Activated naive CD4-positive, alpha-beta T cell treated with anti-CD3 and anti-CD28 coated beads for 36 hours (primary cell): ENCODE measurements at places on chromosomes 3 and 15. TPM values are rescaled to one million over a fixed set of nuclear protein-coding genes. Genes with fewer than 3 reads are reported as not detected.

GRCh38 chr3:64251019-64251418 lies 25.8 kb upstream of the PRICKLE2 start:
- no peaks in the 10 kb centered on the region for H3K36me3 ChIP-seq
- H3K4me3 ChIP-seq: no peak overlapping the region
- no peaks in the 10 kb centered on the region for H3K4me1 ChIP-seq
- no peak for DNase-seq
- H3K27me3 ChIP-seq: no peaks in the 10 kb centered on the region

DNA sequence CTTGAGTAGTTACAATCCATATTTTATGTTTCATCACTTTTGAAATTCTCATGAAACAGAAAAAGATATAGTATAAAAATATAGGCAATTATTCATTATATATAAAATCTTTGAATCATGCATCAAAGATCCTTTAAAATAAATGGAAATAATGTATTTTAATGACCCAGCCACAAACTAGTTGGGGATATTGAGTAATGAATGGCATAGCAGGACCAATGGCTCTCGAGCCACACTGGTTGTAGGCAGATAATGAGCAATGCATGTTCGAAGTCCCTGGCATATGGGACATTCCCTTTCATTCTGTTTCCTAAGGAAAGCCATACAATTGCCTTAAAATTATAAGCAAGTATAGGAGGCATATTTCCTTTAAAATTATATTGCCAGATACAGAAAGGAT lies 107.4 kb upstream of the IL12A start:
- no peaks in the 10 kb centered on the region for H3K4me1 ChIP-seq
- no peak overlapping the region for H3K27ac ChIP-seq
- no peak for DNase-seq
- no peaks in the 10 kb centered on the region for H3K36me3 ChIP-seq

DNA sequence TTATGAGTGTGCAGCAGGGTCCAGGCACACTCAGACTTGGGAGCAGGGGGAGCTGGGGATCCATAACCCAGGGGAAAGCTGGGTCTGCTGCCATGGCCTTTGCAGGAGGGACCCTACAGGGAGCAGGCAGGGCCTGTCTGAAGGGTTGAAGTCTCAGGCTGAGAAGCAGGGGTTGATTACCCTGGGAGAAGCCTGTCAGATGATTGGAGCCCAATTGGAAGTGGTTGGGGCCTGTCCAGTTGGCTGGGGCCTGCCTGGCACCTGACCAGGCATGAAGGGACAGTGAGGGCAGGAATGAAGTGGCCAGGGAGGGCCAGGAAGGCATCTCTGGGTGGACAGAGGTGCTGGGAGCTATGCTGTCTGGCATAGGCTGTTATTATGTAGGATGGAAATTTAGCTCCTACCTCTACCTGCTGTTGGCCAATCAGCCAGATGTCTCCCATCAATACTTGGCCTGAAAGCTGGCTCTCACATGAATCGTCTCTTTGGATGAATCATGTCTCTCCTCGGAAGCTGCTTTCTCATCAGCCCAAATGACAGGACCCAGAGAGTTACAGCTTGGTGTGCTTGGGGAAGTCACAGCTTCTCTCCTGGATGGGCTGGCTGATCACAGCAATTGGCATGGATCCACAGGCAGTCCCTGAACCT lies 27.4 kb upstream of the SLCO2A1 start:
- DNase-seq: no peak
- H3K27ac ChIP-seq: no peak overlapping the region
- H3K36me3 ChIP-seq: no peaks in the 10 kb centered on the region
- H3K4me3 ChIP-seq: no peak overlapping the region
- no peaks in the 10 kb centered on the region for H3K4me1 ChIP-seq

DNA sequence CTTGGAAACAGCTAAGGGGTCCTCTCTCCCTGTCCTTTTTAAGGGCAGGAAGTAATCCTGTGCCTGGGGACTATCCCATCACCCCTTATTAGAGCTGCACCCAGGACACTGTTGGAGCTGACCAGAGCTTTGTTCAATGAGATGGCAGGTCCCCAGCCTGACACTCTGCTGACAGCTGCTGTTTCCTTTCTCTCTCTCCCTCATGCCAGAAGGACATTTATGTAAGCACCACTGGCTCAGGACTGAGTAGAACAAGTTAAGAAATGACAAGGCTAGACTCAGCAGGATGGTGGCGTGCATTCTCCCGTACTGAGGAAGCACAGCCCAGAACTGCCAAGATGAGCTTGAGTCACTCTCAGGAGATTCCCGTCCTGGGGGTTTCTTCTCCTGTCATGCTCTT lies 17.3 kb downstream of the GJD2 start:
- H3K4me3 ChIP-seq: no peak overlapping the region
- H3K4me1 ChIP-seq: no peaks in the 10 kb centered on the region
- peaks cover 26% of the 10 kb centered on the region for H3K27me3 ChIP-seq
- H3K27ac ChIP-seq: no peak overlapping the region

GRCh38 chr15:76470691-76471090 lies 134.1 kb downstream of the ISL2 start:
- no peak overlapping the region for H3K27ac ChIP-seq
- H3K27me3 ChIP-seq: no peaks in the 10 kb centered on the region
- DNase-seq: no peak
- no peak overlapping the region for H3K4me3 ChIP-seq
- H3K4me1 ChIP-seq: no peaks in the 10 kb centered on the region

Gene MUC13
- not detected for total RNA-seq

- no peaks in the 10 kb centered on the region for H3K27me3 ChIP-seq
- no peak overlapping the region for H3K27ac ChIP-seq
- H3K4me1 ChIP-seq: peaks cover 61% of the 10 kb centered on the region
- H3K4me3 ChIP-seq: no peak overlapping the region
Measured at GRCh38 chr3:41202834-41203345, 3.6 kb downstream of the CTNNB1 start.

Gene GALNT15
- not detected for total RNA-seq

DNA sequence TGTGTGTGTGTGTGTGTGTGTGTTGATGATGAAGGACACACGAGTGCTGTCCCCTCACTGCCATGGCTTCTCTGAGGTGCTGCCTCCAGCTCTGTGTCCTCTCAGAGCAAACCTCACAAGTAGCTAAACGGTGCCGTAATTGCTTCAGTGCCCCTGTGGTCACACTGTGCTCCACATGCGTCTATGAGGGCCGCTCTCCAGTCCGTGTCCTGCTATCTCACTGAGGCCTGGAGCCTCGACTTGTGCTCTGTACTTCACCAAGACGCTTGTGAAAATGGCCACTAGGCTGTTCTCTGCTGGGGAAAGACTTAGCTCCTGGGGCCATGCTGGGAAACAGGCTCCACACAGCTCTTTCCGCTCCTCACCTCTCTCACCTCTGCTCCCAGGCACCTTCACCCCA lies 65.4 kb upstream of the CGNL1 start:
- no peak overlapping the region for H3K4me3 ChIP-seq
- H3K27me3 ChIP-seq: peaks cover 5% of the 10 kb centered on the region
- DNase-seq: no peak
- H3K4me1 ChIP-seq: peaks cover 3% of the 10 kb centered on the region
- H3K36me3 ChIP-seq: no peaks in the 10 kb centered on the region

GRCh38 chr15:68145706-68146105 lies 59.4 kb downstream of the CALML4 start:
- peaks cover 10% of the 10 kb centered on the region for H3K36me3 ChIP-seq
- no peak overlapping the region for H3K4me3 ChIP-seq
- H3K27me3 ChIP-seq: no peaks in the 10 kb centered on the region
- DNase-seq: no peak
- peaks cover 13% of the 10 kb centered on the region for H3K4me1 ChIP-seq

Gene IL5RA
- total RNA-seq: not detected

- H3K4me1 ChIP-seq: no peaks in the 10 kb centered on the region
- no peak overlapping the region for H3K27ac ChIP-seq
- DNase-seq: no peak
- H3K27me3 ChIP-seq: peaks cover 17% of the 10 kb centered on the region
Measured at GRCh38 chr15:79171320-79172031, 80.9 kb upstream of the RASGRF1 start.

- H3K4me3 ChIP-seq: no peak overlapping the region
- H3K27me3 ChIP-seq: peaks cover 18% of the 10 kb centered on the region
- peaks cover 10% of the 10 kb centered on the region for H3K4me1 ChIP-seq
Measured at GRCh38 chr15:22952796-22953579, 27.2 kb downstream of the CYFIP1 start.

DNA sequence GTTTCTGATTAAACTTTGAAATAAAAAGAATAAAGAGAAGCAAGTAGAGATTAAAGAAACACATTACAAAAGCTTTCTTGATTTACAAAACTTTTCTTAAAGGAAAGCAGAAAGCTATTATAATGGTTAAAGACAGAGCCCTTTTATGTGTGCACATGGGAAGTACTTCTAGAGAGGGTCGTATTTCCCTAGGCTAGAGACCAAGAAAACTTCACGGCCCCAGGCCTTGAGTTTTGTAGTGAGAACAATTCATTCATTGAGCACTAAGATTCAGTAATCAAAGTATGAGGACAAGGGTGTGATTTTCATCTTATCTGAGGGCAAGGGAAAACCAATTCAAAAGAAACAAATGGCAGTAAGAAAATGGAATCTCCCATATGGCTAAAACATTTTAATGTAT lies 854.1 kb downstream of the ROBO1 start:
- H3K36me3 ChIP-seq: no peaks in the 10 kb centered on the region
- H3K27me3 ChIP-seq: no peaks in the 10 kb centered on the region
- H3K4me3 ChIP-seq: no peak overlapping the region
- no peak for DNase-seq
- H3K4me1 ChIP-seq: no peaks in the 10 kb centered on the region

DNA sequence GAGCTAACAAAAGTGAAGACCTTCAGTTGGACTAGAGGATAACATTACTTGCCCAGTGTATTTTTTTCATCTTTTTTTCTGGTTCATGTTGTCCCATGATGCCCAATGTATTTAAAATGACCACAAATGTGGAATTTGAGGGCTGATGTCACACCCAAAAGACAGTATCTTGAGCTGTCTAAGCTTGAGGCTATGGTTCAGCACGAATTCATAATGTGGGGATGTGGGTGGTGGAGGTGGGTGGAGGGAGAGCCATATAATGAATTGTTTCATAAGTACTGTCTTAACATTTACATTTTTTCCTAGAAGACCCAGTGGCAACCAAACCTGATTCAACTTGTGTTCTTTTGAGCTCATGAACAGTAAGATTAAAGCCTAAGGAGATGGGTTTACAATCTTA lies 37.5 kb downstream of the CHAC1 start:
- peaks cover 35% of the 10 kb centered on the region for H3K36me3 ChIP-seq
- H3K4me1 ChIP-seq: peaks cover 15% of the 10 kb centered on the region
- no peak overlapping the region for H3K27ac ChIP-seq
- no peaks in the 10 kb centered on the region for H3K27me3 ChIP-seq
- H3K4me3 ChIP-seq: no peak overlapping the region

DNA sequence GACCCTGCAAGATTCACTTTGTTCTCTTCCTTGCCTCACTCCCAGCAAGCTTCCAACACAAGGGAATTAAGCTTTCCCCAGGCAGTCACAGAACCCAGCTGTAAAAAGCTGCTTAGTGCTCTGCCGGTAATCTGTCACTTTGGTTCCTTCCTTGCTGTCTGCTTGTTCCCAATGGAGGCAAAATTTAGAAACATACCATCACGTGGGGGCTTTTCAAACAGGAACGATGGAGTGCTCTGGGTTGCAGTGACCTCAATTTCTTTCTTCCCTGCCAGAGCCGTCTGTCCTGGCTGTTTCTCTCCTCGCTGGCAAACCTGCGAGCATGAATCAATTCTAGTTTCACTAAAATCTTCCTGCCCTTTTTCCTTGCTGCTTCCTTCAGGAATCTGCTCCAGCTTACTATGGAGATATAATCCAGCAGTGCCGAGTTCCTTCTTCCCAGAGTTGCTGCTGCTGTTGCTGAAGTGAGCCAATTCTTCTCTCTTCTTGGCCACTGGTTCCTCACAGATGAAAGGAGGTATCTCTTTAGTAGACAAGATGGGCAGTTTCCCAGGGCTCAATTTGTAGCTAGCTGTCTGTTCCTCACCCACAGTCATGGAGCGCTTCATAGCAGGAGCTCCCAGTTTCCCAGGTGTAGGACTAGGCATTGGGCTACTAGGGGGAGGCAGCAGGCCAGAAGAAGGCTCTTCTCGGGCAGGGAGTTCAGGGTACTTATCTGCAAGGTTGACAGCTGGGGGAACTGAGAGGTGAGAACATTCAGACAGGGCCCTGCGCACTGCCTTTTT lies 88.1 kb downstream of the DHX30 start:
- H3K4me1 ChIP-seq: no peaks in the 10 kb centered on the region
- DNase-seq: no peak
- no peaks in the 10 kb centered on the region for H3K27me3 ChIP-seq
- H3K27ac ChIP-seq: no peak overlapping the region
- no peak overlapping the region for H3K4me3 ChIP-seq

DNA sequence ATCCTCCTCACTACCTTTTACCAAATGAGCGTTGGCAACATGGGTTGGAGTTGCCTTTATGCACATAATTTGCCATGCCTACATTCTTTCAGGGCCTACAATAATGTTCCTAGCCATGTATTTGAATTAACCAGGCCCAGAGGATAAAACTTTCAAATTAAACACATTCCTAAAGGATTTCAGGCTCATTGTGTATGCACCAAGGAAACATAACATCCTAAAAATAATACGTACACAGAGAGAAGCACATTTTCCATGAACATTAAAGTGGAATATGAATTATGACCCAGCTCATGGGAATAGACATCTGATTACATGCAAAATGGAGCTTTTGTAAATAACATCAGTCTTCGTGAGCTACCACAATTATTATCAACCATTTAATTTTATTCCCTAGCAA lies 203.3 kb downstream of the RORA start:
- no peaks in the 10 kb centered on the region for H3K4me1 ChIP-seq
- no peak for DNase-seq

Gene LTK
- not detected for total RNA-seq

DNA sequence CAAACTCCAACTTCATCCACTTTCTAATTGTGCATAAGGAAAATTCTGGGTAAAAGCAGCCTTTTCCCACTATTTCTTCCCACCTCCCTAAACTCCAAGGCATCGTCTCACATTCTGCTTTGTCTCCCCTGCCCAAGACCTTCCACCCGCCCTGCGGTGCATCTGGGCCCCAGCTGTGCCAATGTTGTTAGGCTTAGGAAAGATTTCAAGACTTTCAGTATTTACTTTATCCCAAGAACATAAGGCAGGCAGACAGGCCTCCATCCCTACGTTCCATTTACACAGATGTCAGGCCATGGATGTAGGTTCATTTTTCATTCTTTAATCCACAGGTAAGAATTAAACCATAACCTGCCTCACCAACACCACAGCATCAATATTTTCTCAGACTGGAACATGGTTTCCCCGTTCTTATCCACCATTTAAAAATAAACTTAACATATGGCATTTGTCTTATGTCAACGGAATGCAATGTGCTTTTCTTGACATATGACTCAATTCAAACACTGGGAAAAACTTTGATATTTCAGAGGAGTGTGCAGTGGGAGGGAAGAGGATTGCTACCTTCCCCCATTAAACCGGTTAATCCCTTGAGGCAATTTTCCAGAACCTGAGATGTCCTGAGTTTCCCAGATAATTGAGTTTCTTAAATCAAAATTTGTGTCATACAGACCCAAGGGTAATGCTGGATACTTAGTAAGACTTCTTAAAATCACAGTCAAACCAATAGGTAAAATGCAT lies 238.0 kb upstream of the LRIG1 start:
- H3K27ac ChIP-seq: no peak overlapping the region
- no peaks in the 10 kb centered on the region for H3K36me3 ChIP-seq
- H3K4me1 ChIP-seq: no peaks in the 10 kb centered on the region

GRCh38 chr15:41919201-41919820 lies 25.5 kb upstream of the SPTBN5 start:
- H3K27me3 ChIP-seq: no peaks in the 10 kb centered on the region
- peaks cover 23% of the 10 kb centered on the region for H3K36me3 ChIP-seq
- DNase-seq: no peak
- H3K4me1 ChIP-seq: peaks cover 2% of the 10 kb centered on the region
- H3K4me3 ChIP-seq: no peak overlapping the region
- H3K27ac ChIP-seq: no peak overlapping the region

Gene ATP13A5
- total RNA-seq: not detected

Gene CNBP
- 500 TPM for total RNA-seq
